ENCODE measurements at places on chromosomes 16 and 17.

- DNase-seq = no peak
These were observed 939 bp downstream of the MYH8 start for GRCh38 chr17:10420811-10421210.

DNA sequence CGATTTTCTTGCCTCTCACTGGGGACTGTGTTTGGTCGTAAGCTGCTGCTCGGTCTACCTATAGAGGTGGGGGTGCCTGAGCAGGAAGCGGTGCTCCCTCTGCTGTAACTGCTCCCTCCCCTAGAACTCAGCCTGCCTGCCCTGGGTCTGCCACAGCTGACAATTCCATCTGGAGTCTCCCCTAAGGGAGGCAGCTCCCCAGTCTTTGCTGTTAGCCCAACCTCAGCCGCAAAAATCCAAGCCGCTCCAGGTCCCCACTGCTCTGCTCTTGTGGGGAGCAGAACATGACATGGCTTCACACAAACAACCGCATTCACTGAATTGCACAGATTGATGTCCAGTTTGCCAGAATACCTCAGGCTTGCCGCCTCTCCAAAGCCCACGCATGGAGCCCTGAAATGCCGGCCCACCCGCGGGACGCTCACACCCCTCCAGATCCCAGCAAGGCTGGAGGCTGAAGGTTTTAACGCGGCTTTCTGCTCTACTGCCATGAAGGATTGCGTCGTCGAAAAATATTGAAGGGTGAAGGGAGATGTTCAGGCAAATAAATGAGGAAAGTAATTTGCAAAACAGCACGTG, 221.5 kb upstream of the FOXF1 start:
- DNase-seq = no peak

DNA sequence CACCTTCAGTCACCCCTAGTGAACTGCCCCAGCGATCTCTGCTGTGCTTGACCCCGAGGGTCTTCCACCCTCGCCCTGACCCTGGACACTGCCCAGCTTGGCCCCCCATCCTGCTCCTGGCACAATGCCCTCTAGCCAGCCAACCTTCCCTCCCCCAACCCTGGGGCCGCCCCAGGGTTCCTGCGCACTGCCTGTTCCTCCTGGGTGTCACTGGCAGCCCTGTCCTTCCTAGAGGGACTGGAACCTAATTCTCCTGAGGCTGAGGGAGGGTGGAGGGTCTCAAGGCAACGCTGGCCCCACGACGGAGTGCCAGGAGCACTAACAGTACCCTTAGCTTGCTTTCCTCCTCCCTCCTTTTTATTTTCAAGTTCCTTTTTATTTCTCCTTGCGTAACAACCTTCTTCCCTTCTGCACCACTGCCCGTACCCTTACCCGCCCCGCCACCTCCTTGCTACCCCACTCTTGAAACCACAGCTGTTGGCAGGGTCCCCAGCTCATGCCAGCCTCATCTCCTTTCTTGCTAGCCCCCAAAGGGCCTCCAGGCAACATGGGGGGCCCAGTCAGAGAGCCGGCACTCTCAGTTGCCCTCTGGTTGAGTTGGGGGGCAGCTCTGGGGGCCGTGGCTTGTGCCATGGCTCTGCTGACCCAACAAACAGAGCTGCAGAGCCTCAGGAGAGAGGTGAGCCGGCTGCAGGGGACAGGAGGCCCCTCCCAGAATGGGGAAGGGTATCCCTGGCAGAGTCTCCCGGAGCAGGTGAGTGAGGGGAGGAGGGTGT, at the start of gene TNFSF13:
Gene TNFSF13 (plus strand): TSS at position 207 of the 776 bp plus-strand sequence. CDS start 290 bp downstream, at position 497.
- peak; percentile 80 for DNase-seq

- no peak for DNase-seq
These were observed 39.6 kb upstream of the TMEM97 start for GRCh38 chr17:28279411-28279810.

DNA sequence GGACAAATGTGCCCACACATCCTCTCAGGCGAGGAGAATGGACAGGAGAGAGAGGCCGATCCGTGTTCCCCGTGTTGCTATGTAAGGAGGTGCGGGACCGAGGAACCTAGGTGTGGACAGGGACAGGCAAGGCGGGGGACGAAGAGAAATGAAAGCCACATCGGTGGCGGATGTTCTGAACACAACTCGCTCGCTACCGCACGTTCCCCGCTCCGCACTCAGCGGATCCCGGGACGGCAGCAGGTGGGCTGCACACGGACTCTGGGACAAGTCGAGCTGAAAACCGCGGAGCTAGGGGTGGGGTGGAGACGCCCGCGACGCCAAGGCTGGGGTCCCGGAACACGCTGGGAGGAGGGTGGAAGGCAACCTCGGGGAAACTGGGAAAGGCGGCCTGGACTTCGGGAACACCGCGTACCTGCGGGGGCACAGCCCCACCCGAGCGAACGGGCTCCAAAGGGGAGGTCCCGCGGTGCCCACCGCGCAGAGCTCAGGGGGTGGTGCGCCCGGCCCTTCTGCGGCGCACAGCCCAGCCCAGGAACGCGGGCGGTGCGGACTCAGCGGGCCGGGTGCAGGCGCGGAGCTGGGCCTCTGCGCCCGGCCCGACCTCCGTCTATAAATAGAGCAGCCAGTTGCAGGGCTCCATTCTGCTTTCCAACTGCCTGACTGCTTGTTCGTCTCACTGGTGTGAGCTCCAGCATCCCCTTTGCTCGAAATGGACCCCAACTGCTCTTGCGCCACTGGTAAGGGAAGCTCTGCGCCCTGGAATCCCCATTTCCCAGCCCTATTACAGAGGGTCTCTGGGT, at the start of gene MT1E:
Gene MT1E (plus strand): TSS at position 642 of the 803 bp plus-strand sequence. CDS start 71 bp downstream, at position 713.
- DNase-seq = peak; percentile 93

DNA sequence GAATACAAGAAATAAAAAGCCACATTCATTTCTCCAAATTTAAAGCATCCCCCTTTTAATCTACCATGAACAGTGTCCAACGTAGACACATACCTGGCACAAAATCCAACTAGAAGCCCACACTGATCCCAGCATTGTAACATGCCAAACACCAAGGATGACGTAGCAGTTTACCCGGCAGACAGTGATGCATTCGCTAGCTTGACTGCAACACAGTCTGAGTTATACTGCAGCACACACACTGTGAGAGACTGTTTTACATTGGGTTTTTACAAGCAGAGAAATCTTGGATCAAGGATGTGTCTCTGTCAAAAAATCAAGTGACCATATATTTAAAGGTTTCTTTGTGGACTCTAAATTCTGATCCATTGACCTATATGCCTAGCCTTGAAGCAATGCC, 74.5 kb upstream of the C17orf78 start:
- no peak for DNase-seq

DNA sequence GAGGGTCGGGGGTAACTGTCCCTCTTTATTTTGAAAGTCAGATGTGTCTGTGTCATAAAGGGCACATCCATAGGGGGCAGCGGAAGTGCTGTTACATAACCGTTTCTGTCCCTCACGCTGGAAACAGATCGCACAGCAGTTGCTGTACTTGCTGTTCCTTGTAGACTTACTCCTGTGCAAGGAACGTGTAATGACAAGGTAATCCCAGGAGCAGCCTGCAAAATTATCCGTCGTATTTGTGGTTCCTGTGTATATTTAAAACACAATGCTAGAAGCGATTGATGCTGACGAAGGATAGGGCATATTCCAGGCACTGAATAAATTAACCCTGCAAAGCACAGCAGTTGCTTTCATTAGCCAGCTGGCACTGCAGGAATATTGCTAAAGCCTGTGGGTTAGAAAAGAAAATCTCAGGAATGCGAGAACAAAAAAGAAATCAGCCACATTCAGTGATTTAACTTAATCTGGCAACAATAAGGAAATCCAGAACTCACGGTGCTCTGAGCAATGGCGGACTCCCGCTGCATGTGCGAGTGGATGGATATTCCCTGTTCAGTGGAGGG, 76.2 kb downstream of the SPECC1 start:
- no peak for DNase-seq

DNA sequence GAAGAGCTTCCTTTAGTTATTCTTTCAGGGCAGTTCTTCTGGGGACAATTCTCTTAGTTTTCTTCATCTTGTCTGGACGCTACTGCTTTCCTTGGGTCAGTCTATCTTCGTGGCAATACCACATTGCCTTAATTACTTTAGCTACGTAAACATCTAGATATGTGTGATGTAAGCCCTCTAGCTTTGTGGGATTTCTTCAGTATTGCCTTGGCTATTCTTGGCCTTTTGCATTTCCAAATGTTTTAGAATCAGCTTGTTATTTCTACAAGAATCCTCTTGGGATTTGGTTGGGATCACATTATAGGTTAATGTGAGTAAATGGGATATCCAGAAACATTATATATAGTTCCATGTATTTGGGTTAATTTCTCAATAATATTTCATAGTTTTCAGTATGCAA, 9.0 kb upstream of the ST6GALNAC2 start:
- DNase-seq = no peak

DNA sequence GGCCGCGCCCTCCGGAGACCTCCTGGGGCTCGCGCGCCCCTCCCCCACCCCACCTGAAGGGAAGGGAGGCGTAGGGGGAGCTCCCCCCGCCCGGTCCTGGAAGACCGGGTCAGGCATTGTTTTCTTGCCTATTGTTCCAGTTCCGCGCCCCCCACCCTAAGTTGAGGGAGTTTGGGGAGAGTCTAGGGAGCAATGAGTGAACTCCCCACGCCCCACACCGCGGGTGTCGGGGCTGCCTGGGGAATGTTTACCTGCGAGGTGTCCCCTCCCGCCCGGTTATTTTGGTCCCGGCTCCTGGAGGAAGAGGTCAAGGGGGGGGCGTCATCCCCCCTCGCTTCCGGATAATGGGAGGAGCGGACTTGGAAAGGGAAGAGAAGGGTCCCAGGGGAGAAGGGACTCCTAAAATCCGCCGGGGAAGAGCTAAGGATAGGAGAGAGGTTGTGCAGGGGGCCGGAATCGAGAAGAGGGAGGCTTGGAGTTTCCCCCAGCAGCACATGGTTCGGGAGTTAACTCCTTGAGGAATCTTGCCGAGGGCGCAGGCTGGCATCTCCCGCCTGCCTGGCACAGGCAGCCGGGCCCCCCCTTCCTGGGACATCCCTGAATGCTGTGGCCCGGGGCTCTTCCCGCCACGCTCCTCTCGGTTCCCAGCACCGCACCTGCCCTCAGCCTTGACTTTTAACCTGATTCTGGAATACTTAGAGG, 881 bp downstream of the MLLT6 start:
- peak; percentile 50 for DNase-seq

DNA sequence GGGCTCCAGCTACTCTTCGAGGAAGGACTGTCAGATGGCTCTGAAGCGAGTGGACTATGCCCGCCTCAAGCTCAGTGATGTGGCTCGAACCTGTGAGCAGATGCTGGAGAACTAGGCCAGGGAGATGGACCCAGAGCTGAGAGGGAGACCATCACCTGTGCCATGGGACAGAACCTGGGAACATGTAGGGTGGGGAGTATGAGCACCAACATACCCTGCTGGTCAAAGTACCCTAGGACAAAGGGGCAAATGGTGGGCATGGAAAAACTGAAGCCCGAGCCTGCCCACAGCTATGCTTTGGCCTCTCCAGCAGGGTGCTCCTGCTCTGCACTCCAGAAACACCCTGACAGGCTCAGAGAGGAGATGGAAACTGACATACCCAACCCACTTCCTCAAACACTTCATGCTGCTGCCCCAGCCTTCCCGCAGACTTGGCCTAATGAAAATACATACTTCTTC, 1.9 kb downstream of the MED11 start:
- DNase-seq = peak; percentile 90

- peak; percentile 79 for DNase-seq
These were observed 12.1 kb upstream of the SCN4A start for GRCh38 chr17:63984651-63985386.

DNA sequence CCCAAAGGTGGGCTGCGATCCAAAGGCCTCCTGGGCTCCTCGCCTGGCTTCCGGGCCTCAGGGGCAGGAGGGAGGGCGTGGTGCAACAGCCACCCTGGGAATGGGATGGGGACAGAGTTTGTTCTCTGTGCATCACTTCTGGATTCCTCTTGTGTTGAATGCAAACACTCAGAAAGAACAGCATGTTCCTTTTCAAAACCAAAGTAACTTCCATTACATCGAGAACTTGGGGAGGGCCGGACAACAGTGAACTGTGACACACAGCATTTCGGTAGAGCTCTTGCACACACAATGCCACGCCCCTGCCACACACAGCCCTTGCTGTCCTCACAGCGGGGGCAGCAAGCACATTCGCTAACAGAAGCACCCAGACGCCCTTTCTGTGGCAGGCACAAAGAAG, 36.1 kb upstream of the FASN start:
- DNase-seq = no peak

DNA sequence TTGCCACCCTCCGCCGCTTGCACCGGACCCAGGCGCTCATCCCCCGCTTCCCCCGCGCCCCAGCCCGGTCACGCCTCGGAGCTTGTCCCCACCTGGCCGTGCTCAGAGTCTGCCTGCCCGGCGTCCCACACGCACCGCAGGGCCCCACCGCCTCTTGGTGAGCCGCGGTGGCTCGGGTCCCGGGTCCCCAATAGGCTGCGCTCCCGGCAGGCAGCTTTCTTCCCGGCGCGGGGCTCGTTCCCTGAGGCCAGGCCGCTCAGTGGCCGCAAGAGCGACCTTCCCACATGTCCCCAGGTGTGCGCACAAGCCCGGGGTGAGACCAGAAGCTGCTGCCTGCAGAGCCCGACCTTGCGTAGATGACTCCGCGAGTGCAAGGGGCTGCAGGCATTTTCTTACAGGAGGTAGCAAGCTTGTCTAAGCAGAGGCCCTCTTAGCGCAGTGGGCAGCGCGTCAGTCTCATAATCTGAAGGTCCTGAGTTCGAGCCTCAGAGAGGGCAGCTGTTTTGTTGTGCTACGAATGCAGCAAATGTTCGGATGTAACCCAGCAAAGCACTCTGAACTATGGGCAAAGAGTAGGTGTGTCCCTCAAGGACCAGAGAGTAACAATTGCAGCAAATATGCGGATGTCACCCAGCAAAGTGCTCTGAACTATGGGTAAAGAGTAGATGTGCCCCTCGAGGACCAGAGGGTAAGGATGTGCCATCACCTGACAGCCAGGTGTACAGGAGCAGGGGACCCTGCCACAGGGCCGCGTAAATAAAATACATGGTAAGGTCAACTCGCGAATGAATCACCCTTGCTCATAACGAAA, 15.6 kb downstream of the TLE7 start:
- peak; percentile 24 for DNase-seq

DNA sequence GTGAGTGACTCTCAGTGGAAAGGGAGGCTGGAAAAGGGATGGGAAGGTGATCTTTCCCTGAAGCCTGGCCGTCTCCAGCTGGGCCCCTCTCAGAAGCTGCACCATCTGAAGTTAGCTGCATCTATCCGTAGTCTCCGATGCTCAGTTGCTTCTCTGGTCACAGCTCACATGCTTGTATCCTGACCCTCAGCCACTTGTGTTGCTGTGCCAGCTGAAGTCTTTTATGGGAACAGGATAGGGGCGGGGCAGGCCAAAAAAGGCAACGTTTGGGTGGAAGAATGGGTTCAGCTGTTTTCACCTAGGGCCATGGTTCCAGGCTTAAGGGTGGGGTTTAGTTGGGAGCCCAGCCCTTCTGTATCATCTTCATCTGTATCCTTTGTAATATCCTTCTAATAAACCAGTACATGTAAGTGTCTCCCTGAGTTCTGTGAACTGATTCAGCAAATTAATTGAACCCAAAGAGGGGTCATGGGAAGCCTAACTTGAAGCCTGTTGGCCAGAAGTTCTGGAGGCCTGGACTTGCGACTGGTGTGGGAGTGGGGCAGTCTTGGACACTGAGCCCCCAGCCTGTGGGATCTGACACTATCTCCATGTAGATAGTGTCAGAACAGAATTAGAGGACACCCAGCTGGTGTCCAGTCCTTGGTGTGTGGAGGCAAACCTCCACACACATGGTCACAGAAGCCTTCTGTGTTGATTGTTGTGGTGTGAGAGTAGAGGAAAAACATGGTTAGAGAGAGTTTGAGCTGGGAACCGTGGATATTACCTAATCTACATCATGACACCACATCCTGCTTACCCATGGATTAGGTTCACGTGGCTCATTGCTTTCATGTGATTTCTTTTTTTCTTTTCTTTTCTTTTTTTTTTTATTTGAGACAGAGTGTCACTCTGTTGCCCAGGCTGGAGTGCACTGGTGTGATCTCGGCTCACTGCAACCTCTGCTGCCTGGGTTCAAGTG, 49.3 kb upstream of the FBXO47 start:
- DNase-seq = no peak

Data from KBM-7 (cell line).